Caco-2 (cell line): ENCODE measurements at places on chromosomes 7 and 10.

DNA sequence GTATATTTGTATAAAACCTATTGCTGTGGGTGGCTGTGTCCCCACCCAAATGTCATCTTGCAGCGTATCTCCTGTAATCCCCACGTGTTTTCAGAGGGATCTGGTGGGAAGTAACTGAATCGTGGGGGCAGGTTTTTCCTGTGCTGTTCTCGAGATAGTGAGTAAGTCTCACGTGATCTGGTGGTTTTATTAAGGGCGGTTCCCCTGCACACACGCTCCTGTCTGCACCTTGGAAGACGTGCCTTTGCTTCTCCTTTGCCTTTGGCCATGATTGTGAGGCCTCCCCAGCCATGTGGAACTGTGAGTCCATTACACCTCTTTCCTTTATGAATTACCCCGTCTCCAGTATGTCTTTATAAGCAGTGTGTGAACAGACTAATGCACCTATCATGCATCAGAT lies 97.6 kb downstream of the DYNC2I1 start:
- no peak overlapping the region for H3K27ac ChIP-seq
- H3K27me3 ChIP-seq, result no peaks in the 10 kb centered on the region

DNA sequence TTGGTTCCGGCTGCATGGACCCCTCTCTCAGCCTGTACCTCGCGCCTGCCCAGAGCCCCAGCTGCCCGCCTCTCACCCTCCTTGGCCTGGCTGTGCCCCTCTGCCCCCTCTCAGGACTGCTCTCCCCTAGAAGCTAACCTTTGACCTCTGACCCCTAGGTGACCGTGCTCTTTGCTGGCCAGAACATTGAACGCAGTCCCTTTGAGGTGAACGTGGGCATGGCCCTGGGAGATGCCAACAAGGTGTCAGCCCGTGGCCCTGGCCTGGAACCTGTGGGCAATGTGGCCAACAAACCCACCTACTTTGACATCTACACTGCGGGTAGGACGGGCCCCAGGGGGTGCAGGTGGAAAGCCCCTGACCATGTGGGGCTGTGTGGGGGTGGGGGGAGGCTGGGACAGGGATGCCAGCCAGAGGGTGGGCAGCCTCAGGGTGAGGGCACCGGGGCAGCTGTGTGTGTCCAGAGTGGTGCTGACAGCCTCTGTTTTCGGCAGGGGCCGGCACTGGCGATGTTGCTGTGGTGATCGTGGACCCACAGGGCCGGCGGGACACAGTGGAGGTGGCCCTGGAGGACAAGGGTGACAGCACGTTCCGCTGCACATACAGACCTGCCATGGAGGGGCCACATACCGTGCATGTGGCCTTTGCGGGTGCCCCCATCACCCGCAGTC lies 8.0 kb downstream of the FLNC start:
- DNase-seq, result no peak
- no peaks in the 10 kb centered on the region for H3K4me1 ChIP-seq
- no peak overlapping the region for H3K27ac ChIP-seq
- H3K36me3 ChIP-seq, result no peaks in the 10 kb centered on the region
- H3K4me3 ChIP-seq, result no peak overlapping the region

- no peak overlapping the region for H3K4me3 ChIP-seq
- H3K36me3 ChIP-seq, result no peaks in the 10 kb centered on the region
- H3K27me3 ChIP-seq, result no peaks in the 10 kb centered on the region
- H3K27ac ChIP-seq, result no peak overlapping the region
- H3K4me1 ChIP-seq, result no peaks in the 10 kb centered on the region
Observed at GRCh38 chr10:126595160-126595559, 75.3 kb downstream of the C10orf90 start.

GRCh38 chr10:127024685-127025435 lies 119.6 kb downstream of the DOCK1 start:
- H3K27me3 ChIP-seq, result no peaks in the 10 kb centered on the region
- no peaks in the 10 kb centered on the region for H3K4me1 ChIP-seq
- no peak overlapping the region for H3K4me3 ChIP-seq
- no peak for DNase-seq

DNA sequence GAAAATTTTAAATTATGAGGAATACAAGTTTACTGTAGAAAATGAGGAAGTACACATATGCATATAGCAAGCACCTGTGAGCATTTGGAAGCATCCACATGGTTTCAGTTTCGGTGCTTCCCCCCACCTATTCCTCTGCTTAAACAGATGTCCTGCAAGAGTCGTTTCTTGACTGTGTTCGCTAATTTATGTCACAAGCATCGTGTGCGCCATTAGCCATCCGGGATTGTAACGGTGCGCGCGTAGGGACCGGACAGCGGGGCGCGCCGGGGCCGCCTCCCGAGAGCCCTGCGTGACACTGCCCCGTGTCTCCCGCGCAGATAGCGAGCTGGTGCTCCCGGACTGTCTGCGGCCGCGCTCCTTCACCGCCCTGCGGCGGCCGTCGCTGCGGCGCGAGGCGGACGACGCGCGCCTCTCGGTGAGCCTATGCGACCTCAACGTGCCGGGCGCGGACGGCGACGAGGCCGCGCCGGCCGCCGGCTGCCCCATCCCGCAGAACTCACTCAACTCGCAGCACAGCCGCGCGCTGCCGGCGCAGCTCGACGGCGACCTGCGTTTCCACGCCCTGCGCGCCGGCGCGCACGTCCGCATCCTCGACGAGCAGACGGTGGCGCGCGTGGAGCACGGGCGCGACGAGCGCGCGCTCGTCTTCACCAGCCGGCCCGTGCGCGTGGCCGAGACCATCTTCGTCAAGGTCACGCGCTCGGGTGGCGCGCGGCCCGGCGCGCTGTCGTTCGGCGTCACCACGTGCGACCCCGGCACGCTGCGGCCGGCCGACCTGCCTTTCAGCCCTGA lies 90.9 kb downstream of the NEURL1 start:
- H3K4me3 ChIP-seq, result no peak overlapping the region
- H3K4me1 ChIP-seq, result peaks cover under 1% of the 10 kb centered on the region
- H3K27me3 ChIP-seq, result no peaks in the 10 kb centered on the region
- no peak for DNase-seq
- H3K36me3 ChIP-seq, result no peaks in the 10 kb centered on the region
- no peak overlapping the region for H3K27ac ChIP-seq
